ENCODE measurements at places on chromosomes 11 and 22. TPM values are rescaled to one million over a fixed set of nuclear protein-coding genes. Genes with fewer than 3 reads are reported as not detected.

GRCh38 chr11:294780-295179 lies 4.5 kb downstream of the IFITM5 start:
- H3K27ac ChIP-seq, result no peak overlapping the region
- H3K4me1 ChIP-seq, result peaks cover 14% of the 10 kb centered on the region
- no peaks in the 10 kb centered on the region for H3K27me3 ChIP-seq
- no peak for DNase-seq
- H3K36me3 ChIP-seq, result peaks cover 1% of the 10 kb centered on the region

- H3K4me3 ChIP-seq, result peak within 1 kb of the TSS; percentile 81
- no peaks in the 10 kb centered on the region for H3K36me3 ChIP-seq
- peaks cover 19% of the 10 kb centered on the region for H3K4me1 ChIP-seq
- peak; percentile 93 for DNase-seq
- H3K27me3 ChIP-seq, result no peaks in the 10 kb centered on the region
Measured at GRCh38 chr11:2885678-2886081, at the start of gene CDKN1C. TSS of gene CDKN1C (minus strand) at chr11:2885775. CDS start at chr11:2885456, 319 bp downstream.

- no peak overlapping the region for H3K4me3 ChIP-seq
- no peaks in the 10 kb centered on the region for H3K27me3 ChIP-seq
- no peak for DNase-seq
- H3K4me1 ChIP-seq, result peaks cover 47% of the 10 kb centered on the region
- H3K36me3 ChIP-seq, result peaks cover 11% of the 10 kb centered on the region
Measured at GRCh38 chr22:38258895-38259294, 13.9 kb downstream of the TMEM184B start.

DNA sequence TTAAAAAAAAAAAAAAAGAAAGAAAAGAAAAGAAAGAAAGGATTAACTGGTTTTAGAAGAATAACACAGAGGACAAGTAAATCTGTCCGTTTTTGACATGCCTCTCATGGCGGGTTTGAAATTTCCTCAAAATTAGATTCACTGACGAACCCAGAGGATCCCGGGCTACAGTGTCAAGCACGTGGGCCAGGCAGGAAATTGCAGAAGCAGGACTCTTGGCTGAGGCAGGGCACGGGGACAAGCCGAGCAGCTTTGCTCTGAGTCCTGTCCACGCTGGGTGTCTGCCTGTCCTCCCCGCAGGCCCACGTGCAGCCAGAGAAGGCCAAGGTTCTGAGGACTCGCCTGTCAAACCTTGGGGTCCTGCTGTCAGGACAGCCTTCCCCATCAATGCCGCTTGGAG lies 24.7 kb downstream of the GAL start:
- no peak for DNase-seq
- peaks cover 3% of the 10 kb centered on the region for H3K4me1 ChIP-seq
- H3K27me3 ChIP-seq, result peaks cover 62% of the 10 kb centered on the region
- H3K27ac ChIP-seq, result no peak overlapping the region

GRCh38 chr11:97772705-97773104 lies 1248.0 kb upstream of the CNTN5 start:
- DNase-seq, result no peak
- H3K36me3 ChIP-seq, result no peaks in the 10 kb centered on the region
- peaks cover 53% of the 10 kb centered on the region for H3K27me3 ChIP-seq
- no peak overlapping the region for H3K4me3 ChIP-seq

GRCh38 chr22:30598986-30599385 lies 7.3 kb upstream of the PES1 start:
- H3K4me3 ChIP-seq, result no peak overlapping the region
- H3K27ac ChIP-seq, result no peak overlapping the region
- H3K27me3 ChIP-seq, result peaks cover 11% of the 10 kb centered on the region
- DNase-seq, result no peak
- H3K36me3 ChIP-seq, result no peaks in the 10 kb centered on the region

DNA sequence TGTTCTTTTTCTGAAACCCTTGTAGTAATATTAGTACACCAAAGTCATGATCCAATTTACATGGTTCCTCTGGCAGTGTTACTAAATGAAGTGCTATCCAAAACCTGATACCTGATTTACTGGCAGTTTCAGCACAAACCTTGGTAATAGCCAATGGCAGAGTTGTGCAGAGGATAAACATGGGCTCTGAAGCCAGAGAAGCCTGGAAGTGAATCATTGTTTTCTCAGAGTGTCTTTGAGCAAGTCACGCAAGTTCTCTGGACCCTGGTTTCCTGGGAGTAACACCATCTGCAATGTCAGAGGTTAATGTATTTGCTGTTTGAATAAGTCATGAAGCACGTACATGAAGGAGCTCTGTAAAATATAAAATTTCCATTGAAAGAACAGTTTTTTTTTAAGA lies 222.3 kb upstream of the NARS2 start:
- no peaks in the 10 kb centered on the region for H3K27me3 ChIP-seq
- peaks cover 68% of the 10 kb centered on the region for H3K4me1 ChIP-seq
- H3K27ac ChIP-seq, result peak overlapping the region; percentile 98
- peaks cover 34% of the 10 kb centered on the region for H3K36me3 ChIP-seq
- DNase-seq, result no peak
- H3K4me3 ChIP-seq, result no peak overlapping the region

DNA sequence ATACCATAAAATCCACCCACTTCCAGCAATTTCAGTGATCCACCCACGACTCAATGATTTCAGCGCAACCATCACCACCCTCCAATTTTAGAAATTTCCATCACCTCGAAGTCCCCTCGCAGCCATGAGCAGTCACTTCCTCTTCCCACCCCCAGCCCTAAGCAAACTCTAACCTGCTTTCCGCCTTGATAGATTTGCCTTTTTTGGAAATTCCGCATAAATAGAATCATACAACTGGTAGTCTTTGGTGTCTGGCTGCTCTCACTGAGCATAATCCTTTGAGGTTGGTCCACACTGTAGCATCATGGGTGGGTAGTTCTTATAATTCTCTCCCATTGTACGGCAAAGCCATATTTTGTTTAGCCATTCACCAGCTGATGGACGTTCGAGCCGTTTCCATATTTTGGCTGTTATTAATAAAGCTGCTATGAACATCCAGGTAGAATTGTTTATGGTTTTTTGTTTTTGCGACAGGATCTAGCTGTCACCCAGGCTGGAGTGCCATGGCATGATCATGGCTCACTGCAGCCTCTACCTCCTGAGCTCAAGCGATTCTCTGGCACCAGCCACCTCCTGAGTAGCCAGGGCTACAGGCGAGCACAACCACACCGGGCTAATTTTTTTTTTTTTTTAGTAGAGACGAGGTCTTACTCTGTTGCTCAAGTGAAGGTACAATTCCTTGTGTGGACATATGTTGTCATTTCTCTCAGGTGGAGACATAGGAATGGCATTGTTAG lies 16.0 kb downstream of the PIM3 start:
- no peak overlapping the region for H3K4me3 ChIP-seq

GRCh38 chr11:1472180-1473005 lies 14.2 kb downstream of the MOB2 start:
- peaks cover 21% of the 10 kb centered on the region for H3K36me3 ChIP-seq
- no peak overlapping the region for H3K4me3 ChIP-seq
- no peak overlapping the region for H3K27ac ChIP-seq
- no peaks in the 10 kb centered on the region for H3K4me1 ChIP-seq
- no peak for DNase-seq

DNA sequence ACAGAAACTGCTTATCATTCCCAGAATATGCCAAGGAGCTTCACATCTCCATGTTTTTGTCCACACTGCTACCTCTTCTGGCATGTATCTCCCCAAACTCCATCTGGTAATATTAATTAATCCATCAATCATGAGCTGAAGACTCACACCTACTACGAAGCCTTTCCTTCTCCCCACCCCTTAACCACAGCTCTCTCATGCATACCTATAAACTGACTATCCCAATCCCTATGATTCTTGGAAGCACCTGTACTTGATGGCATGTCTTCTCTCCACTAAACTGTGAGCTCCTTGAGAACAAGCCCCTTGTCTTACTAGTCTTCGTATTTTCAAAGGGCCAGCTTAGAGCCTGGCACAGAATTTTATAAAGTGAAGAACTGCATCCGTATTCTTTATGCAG lies 47.3 kb downstream of the RELT start:
- H3K36me3 ChIP-seq, result peaks cover 4% of the 10 kb centered on the region
- H3K4me1 ChIP-seq, result peaks cover 11% of the 10 kb centered on the region
- H3K27me3 ChIP-seq, result no peaks in the 10 kb centered on the region
- no peak for DNase-seq

DNA sequence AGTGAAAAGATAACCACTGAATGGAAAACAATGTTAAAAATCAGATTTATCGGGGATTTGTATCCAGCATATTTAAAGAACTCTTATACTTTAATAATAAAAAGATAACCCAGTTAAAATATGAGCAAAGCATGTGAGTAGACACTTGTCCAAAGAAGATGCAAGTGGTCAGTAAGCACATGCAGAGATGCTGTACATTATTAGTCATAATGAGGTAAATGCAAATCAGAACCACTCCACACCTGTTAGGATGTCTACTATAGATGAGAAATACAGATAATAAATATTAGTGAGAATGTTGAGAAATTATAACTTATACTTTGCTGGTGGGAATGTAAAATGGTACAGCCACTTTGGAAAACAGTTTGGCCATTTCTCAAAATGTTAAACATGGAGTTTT lies 28.0 kb downstream of the QSER1 start:
- no peak for DNase-seq
- no peaks in the 10 kb centered on the region for H3K27me3 ChIP-seq
- no peak overlapping the region for H3K27ac ChIP-seq
- H3K36me3 ChIP-seq, result peaks cover 4% of the 10 kb centered on the region

DNA sequence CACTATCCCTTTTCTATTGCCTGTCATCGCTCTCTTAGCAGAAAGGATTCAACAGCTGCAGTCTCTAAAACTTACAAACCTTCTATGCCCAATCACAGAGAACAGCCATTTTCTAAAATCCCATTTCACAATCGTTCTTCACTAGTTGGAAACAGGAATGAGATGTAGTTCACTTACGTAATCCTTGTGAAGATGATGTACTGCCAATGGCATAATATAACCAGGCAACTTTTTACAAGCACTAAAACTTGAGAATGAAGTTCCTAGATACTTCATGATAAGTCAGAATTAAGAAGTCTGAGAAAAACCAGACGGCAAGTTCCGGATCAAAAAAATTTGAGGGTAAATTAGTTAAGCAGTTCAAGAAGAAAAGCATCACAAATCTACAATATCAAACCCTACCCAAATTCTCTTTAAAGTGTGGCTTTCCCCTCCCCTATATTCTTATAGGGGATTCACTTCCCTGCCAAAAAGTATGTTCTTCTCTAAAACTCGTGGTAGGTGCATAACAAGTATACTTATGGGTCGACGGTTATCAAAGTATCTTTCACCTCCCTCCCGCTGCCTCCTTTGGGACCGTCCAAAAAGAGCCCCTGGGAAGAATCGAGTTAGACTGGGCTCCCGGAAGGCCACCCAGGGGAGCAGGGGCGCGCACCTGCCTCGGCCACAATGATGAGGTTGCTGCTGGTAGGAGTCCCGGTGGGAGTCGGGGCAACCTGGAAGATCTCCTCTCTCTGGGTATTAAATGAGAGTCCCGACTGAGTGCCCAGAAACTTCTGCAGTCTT lies 666 bp downstream of the MSANTD4 start:
- H3K4me1 ChIP-seq, result peaks cover 35% of the 10 kb centered on the region
- peaks cover 8% of the 10 kb centered on the region for H3K27me3 ChIP-seq
- H3K4me3 ChIP-seq, result peak overlapping the region; percentile 92
- no peaks in the 10 kb centered on the region for H3K36me3 ChIP-seq

DNA sequence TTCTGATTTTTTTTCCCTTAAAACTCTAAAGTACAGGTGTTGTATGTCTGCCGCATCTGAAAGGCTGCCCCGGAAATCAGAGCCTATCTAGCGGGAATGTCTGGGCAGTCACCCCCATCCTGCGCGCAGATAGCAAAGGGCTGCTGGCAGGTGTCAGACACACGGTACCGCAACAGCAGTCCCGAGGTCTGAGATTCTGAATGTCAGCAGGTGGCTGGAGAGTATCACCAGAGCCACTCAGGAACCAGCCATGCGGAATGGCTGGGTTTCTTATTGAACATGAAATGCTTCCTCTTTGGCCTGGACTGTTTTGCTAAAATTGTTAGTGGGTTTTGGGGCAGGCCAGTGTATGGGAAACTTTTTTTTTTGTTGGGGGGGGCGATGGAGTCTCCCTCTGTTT lies 53.3 kb downstream of the CERK start:
- peaks cover 20% of the 10 kb centered on the region for H3K36me3 ChIP-seq
- no peaks in the 10 kb centered on the region for H3K4me1 ChIP-seq
- H3K27ac ChIP-seq, result no peak overlapping the region

- no peak for DNase-seq
- no peaks in the 10 kb centered on the region for H3K36me3 ChIP-seq
- H3K27ac ChIP-seq, result no peak overlapping the region
Measured at GRCh38 chr11:115759622-115760460, 255.6 kb upstream of the CADM1 start.

DNA sequence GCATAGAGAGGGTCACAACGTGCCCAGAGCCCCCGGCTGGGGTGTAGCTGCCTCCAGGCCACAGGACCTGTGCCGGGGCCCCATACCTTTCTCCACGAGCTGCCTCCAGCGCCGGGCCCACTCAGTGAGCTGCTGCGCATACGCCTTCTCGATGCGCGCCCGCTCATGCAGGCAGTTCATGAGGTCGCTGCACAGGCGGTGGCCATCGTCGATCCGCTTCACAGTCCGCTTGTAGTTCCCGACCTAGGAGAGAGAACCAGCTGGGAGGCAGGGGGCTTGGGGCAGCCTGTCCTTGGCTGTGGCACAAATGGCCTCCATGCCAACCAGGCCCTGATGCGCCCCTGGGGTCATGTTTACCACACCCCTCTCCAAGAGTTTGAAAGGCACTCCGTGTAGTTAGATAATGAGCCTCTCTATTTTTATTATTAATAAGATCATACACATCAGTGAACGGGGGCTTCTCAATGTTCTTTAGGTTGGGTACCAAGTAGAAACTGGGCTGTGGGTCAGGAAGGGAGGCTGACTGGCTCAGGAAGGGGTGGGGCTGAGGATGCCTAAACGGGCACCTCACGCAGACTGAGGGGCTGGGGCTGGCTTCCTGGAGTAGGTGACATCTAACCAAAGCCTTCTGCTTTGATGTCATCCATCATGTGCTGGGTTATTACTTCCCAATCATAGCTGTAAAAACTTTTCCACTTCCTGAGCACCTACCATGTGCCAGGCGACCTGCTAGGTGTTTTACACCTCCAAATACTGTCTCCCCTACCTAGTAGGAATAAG lies 36.5 kb upstream of the ARFGAP3 start:
- H3K27me3 ChIP-seq, result no peaks in the 10 kb centered on the region
- DNase-seq, result no peak
- no peaks in the 10 kb centered on the region for H3K4me1 ChIP-seq
- peaks cover 13% of the 10 kb centered on the region for H3K36me3 ChIP-seq

- H3K4me3 ChIP-seq, result no peak overlapping the region
- no peaks in the 10 kb centered on the region for H3K4me1 ChIP-seq
- no peak overlapping the region for H3K27ac ChIP-seq
- DNase-seq, result no peak
- no peaks in the 10 kb centered on the region for H3K27me3 ChIP-seq
- no peaks in the 10 kb centered on the region for H3K36me3 ChIP-seq
Measured at GRCh38 chr11:21635394-21636145, 557.3 kb upstream of the ANO5 start.

Gene MRGPRX3
- not detected for total RNA-seq

Gene PCSK7
- total RNA-seq, result 65.0 TPM

Gene EFCAB6
- total RNA-seq, result 1.4 TPM

Gene CYTH4
- total RNA-seq, result not detected

Gene PDGFB
- total RNA-seq, result 16.8 TPM

Gene LRRC75B
- total RNA-seq, result 10.3 TPM

Gene PIK3IP1
- total RNA-seq, result 13.0 TPM

Gene MEI1
- total RNA-seq, result not detected

Gene GAL3ST1
- total RNA-seq, result 0.21 TPM

Gene PGA5
- not detected for total RNA-seq

Gene C11orf98
- total RNA-seq, result 53.6 TPM

Gene NNMT
- total RNA-seq, result 79.5 TPM

Gene OLFML1
- 59.7 TPM for total RNA-seq

Gene ANO9
- total RNA-seq, result not detected

Gene SLC6A5
- not detected for total RNA-seq

Gene CHRM1
- total RNA-seq, result 0.27 TPM

Gene MPEG1
- total RNA-seq, result not detected
